ENCODE measurements at places on chromosomes 1 and 21.

DNA sequence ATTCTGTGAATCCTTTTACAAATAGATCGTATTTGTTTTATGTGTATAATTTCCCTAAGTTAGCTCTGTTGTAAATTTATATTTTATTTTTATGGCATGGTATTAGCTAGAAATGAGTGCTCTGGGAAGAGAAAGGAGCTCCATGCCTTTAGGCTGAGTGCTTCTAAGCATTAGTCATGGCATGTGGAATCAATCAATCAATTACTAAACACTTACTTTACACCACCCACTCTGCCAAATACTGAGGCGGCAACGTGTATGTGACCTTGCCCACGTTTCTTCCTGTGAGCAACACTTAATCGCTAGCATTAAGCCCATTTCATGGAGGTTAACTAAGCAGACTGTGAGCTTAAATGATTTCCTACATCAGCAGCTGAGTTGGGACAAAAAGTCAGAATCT lies 7.2 kb upstream of the BECN2 start:
- DNase-seq: no peak

GRCh38 chr1:237864338-237865244 lies 26.1 kb downstream of the ZP4 start:
- no peak for DNase-seq

DNA sequence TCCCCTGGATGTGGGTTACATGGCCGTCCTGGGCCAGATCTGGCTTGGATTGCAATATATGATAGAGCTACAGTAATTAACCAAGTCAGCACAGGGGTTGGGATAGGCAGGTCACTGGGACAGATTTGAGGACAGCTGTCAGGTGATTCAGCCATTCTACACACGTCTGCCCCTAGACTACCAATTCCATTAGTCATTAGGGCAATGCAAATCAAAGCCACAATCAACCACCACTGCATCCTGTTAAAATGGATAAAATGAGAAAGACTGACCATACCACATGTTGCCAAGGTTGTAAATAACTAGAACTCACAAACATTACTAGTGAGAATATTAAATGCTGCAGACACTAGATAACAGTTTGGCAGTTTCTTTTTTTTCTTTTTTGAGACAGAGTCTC lies 16.0 kb downstream of the C21orf58 start:
- DNase-seq: no peak

- no peak for DNase-seq
These were observed 456.1 kb downstream of the AJAP1 start for GRCh38 chr1:5110508-5110907.

- no peak for DNase-seq
These were observed 108.5 kb downstream of the SDCCAG8 start for GRCh38 chr1:243364330-243364729.

GRCh38 chr1:223731133-223731770 lies 18.9 kb downstream of the CAPN2 start:
- no peak for DNase-seq

DNA sequence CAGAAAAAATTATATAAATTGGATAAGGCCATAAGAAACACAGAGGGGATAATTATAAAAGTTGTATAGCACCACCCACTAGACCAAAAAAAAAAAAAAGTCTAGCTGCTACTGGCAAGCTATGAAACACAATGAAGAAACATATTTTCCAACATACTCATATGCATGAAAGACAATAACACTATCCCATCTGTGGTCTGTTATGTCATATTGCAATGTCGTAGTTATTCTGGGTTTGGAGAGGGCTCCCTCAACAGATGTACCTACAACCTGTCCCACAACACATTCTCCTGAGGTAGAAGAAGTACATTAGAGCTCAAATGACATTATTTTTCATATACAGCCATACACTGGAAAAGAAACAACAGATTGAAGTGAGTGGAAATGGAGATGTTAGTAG lies 517.6 kb upstream of the ADGRL4 start:
- no peak for DNase-seq

DNA sequence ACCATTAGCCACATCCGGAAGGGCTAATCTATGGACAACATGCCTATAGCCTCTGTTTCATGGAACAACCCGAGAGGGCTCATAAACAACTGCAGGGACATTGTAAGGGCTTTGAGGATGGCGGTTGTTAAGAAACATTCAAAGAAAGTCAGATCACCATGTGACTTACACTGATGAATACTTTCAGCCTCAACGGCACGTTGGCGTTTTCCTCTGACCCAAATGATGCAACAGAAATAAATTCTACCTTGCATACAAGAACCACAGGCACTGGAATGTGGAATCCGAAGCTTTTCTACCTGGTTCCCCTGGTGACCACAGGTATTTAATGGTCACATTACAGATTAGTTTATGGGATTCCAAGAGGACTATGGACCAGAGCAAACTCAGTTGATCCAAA lies 107.0 kb downstream of the CLIC6 start:
- no peak for DNase-seq

All from activated gamma-delta T cell treated with Interleukin-2 at 50 U/mL for 16 hours (primary cell).